Activated naive CD4-positive, alpha-beta T cell treated with Interleukin-2 at 50 U/mL for 16 hours (primary cell): ENCODE measurements at places on chromosomes 7 and 10.

GRCh38 chr10:96309628-96310320 is 5.5 kb downstream of the DNTT start:
- DNase-seq: no peak

DNA sequence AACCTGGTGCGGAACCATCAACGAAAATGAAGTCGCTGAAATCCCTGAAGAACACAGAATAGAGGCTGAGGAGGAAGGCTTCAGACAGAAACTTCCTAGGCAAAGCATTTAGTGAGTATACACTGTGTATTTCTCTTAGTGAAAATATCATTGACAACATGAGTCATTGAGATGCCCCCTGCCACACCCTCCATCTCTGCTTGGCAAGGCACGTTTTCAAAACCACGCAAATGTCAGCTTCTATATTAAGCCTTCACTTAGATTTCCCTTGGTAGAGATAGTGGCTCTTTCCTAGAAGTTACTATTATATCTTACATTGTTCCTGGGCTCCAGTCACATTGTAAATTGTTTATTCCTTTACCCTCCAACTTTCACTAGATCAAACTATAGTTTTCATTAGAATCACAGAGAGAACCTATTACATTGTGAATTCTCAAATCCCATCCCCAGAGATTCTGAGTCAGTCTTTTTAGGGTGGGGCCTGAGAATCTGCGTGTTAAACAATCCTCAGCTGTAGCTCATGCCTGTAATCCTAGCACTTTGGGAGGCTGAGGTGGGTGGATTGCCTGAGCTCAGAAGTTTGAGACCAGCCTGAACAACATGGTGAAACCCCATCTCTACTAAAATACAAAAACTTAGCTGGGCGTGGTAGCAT is 4.6 kb upstream of the SKAP2 start:
- DNase-seq: no peak

GRCh38 chr10:6843894-6844650 is 264.0 kb upstream of the PRKCQ start:
- DNase-seq: no peak

DNA sequence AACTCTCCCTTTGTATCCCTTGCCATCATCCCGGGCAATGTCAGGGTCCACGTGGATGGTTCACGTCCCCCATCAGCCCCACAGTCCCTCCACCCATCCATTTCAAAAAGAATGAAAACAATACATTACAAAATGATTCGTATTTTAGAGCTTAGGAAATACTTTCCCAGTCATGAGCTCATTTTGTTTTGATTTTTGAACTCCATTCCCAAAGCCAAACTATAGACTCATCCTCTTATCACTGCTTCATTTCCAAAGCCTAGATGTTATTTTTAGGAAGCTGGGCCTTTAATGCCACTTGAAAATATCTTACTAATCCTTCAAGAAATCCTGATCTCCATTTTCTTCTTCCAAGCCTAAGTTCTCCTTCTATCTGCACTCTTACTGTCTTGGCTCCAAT is 72.1 kb downstream of the WNT2 start:
- DNase-seq: no peak

GRCh38 chr10:103480521-103480920 is 1.5 kb upstream of the CALHM3 start:
- DNase-seq: no peak
